Fibroblast of upper back skin (primary cell): ENCODE measurements at places on chromosomes 3 and 15.

- DNase-seq = peak; percentile 57
Observed at GRCh38 chr3:189277711-189278110, 105.9 kb downstream of the TPRG1 start.

DNA sequence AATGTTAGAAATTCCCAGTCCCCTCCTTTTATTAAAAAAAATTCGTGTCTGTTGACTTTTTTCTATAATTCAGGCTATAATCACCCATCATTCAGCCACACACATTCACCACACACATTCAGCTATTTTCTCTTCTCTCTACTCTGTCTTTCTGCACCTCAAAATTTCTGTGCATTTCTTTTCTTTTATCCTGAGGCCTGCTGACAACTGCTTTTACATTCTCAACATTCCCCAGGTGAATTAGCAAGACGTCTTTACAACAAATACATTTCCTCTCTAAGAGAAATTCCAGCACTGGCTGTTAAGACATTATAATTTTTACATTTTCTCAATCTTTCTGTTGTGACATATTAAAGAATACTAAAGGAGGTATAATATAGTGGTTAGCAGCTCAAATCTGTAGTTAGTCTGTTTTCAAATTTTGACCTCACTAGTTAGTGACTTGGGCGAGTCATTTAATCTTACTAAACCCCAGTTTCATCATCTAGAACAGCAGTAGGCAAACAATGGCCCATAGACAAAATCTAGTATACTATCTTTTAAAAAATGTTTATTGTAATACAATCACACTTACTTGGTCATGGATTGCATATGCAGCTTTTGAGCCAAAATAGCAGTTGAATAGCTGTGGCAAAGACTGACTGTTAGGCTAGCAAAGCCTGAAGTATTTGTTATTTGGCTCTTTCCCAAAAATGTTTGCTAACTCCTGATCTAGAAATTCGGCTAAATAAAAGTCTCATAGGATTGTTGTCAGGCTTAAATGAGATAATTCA lies 350.7 kb downstream of the NSUN3 start:
- DNase-seq = peak; percentile 88

DNA sequence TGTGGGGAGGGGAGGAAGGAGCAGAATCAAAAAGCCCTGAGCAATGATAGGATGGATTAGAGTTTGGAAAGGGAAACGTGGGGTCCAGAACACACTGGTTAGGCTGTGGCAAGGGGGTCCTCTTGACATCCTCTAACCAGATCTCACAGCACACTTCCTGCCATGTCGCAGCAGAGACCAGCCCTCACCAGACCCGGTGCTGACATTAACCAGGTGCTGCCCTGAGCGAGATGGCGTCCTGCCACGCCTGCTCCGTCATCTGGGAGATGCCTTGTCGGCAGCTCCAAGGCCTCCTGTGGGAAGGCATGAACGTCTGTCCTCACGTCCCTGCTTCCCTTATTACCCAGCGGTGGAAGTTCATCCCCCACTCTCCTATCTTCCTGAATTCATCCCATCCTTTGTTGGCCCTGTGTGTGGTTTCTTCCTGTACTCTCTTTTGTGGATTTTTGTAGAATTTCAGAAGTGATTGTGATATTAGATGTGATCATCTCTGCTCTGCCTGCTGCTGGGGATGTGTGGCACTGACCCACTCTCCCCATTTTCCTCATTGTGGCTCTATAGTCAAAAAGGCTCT lies 29.4 kb upstream of the MYZAP start:
- DNase-seq = no peak

- no peak for DNase-seq
Observed at GRCh38 chr15:99959326-99959725, 226.1 kb upstream of the LYSMD4 start.

GRCh38 chr3:65676580-65676979 lies 362.1 kb downstream of the MAGI1 start:
- no peak for DNase-seq

- peak; percentile 80 for DNase-seq
Observed at GRCh38 chr15:98904544-98904943, 103.0 kb downstream of the PGPEP1L start.

DNA sequence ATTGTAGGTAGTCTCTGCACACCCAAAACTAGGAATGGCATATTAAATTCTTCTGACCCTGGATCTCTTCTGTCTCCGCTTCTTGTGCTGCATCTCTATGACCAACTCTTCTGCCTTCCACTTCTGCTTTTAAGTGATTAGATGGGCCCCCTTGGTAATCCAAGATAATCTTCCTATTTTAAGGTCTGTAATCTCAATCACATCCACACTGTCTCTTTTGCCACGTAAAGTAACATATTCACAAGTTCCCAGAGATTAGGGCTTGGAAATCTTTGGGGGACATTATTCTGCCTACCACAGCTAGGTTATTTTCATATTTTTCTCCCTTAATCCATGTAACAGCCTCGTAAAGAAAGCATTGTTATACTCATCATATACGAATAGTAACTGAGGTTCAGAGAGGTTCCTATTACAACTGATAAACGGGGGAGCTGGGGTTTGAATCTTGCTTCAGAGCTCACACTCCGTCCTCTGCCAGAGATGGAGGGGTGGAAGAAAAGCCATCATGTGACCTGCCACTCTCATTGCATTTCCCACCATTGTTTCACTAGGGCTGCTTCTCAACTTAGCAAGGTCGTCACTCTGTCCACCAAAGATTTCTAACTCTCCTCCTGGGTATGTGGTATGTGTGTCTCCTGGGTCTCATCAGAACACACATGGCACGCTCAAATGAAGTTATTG lies 6.6 kb upstream of the CD47 start:
- DNase-seq = no peak

DNA sequence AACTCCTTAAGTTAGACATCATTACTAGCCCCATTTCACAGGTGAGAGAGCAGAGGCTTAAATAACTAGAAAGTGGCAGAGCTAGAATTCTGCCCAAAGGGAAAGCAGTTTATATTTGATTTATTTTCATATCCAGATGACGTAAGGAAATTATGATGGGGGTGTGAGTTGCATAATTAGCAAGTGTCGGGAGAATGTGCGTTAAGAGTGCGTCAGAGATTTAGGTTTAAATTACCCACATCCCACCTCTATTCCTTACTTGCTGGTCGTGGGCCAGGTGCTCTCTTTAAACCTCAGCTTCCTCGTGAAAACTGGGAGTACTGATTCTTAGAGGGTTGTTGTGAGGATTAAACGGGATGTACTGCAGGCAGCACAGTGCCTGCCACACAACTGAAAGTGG lies 32.3 kb downstream of the FSTL1 start:
- no peak for DNase-seq

GRCh38 chr3:161740421-161740820 lies 243.8 kb downstream of the OTOL1 start:
- DNase-seq = no peak

DNA sequence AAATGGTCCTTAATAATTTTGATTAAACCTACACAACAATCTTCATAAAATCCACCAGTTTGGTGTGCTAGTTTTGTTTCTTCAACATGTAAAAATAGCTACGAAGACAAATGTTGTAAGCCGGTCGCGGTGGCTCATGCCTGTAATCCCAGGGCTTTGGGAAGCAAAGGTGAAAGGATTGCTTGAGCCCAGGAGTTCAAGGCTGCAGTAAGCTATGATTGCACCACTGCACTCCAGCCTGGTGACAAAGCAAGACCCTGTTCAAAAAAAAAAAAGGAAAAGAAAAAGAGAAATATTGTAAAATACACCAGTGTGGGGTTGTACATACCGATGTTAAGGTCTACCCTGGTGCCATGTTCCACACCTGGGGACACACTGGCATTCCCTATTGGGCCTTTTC lies 75.1 kb downstream of the LDHAL6B start:
- no peak for DNase-seq

DNA sequence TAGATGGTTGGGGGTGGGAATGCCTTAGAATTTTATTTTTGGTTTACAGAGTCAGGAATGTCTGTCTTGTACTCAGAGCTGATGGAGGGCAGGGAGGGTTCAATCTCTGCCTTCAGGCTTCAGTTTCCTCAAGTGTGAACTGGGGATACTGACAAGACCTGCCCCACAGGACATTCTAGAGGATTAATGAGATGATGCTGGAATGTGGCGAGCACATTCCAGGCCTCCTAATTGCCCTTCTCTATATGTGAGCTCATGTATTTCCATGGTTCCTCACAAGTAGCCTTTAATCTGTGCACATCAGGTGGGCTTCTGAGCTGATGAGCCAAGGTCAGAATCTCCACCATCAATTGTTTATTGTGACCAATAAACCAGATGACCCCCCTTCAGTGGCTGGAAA lies 90.4 kb downstream of the CACNA2D3 start:
- no peak for DNase-seq

DNA sequence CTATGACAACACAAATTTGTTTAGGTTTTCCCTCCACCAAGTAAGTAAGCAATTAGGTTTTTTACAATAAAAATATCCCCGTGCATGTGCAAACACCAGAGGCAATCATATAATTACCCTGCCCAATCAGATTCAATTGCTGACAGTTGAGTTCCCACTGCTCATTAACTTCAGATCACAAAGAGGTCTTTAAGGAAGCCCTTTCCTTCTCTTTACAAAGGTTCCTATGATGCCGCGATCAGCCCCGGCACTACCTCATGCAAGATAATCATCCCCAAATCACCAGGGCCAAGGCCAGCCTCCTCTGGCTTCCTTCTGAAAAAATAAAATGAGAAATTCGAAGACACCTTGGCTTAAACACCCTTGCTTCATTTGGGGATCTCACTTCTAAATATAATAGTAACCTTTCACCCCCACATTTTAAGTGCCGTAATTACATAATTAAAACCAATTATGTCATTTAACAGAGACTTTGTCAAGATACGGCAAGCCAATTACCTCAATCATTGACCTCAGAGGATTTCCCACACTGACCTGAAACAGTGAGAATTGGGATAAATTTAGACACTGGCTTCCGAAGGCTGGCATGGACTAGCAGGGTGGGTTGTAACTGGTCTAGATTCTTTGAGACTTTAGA lies 121.3 kb upstream of the WNT5A start:
- DNase-seq = no peak

DNA sequence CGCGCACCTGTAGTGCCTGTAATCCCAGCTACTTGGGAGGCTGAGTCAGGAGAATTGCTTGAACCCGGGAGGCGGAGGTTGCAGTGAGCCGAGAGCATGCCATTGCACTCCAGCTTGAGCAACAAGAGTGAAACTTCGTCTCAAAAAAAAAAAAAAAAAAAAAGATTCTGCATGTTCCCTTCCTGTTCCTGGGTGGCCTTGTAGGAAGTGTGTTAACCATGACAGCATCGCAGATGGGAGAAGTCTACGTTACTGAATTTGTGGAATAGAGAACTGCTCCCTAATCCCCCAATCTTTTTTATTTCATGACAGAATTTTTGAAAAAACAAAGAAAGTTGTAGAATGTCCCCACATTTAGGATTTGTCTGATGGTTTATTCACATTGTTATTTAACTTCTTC lies 45.4 kb downstream of the FOXL2 start:
- DNase-seq = no peak

- DNase-seq = no peak
Observed at GRCh38 chr3:69748503-69748902, 9.2 kb downstream of the MITF start.

DNA sequence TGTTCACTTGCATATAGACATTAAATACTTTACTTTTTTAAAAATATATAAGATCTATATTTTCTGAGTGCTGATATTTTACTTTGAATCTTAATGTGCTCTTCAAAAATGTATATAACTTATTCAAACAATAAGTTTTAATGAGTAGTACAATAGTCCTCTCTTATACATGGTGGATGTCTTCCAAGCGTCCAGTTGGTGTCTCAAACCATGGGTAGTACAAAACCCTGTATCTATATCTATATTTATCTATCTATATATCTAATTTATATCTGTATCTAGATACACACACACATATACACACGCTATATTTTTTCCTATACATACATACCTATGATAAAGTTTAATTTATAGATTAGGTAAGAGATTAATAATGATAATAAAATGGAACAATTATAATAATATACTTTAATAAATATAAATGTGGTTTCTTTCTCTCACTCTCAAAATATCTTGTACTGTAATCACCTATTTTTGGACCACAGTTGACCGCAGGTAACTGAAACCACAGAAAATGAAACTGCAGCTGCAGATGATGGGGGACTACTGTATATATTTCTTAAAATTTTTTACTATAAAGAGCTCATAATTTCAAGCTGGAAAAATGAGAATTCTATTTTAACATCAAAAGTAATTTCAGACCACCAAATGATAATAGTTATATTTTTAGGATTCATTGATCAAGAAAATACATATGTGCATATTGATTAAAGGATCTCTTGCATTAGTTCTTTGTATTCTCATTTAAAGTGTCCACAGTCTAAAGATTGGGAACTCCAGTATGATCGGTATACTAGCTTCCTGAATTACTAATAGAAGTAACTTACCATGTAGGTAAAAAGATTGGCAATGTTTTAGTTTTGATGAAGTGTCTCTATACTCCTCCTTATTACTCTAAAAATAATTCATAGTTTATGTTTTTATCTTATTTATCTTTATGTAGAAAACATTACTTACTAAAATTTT lies 215.1 kb upstream of the MLF1 start:
- DNase-seq = no peak
